ENCODE measurements at places on chromosomes 4 and X. TPM values are rescaled to one million over a fixed set of nuclear protein-coding genes. Genes with fewer than 3 reads are reported as not detected.

The RBM46 gene
- not detected for total RNA-seq

The MGARP gene
- total RNA-seq = 0.20 TPM

The RIPPLY1 gene
- total RNA-seq = not detected

The HSFX3 gene
- not detected for total RNA-seq

The FATE1 gene
- total RNA-seq = not detected

The MAGEA12 gene
- total RNA-seq = not detected

The MTHFD2L gene
- total RNA-seq = 6.5 TPM

The SSX2B gene
- not detected for total RNA-seq

The RTL9 gene
- not detected for total RNA-seq

The CTBP1 gene
- 193 TPM for total RNA-seq

The USP53 gene
- 6.1 TPM for total RNA-seq

The STS gene
- 1.7 TPM for total RNA-seq

The MAGEA4 gene
- total RNA-seq = not detected

The SOWAHB gene
- not detected for total RNA-seq

The SLIT2 gene
- total RNA-seq = not detected

The MAGED4 gene
- total RNA-seq = 0.32 TPM

The SRPX gene
- total RNA-seq = 1.2 TPM

The ATP10D gene
- 25.9 TPM for total RNA-seq

The RBMXL3 gene
- total RNA-seq = not detected

The PRR27 gene
- total RNA-seq = not detected

The MAGEC3 gene
- not detected for total RNA-seq

The CLGN gene
- 0.15 TPM for total RNA-seq

The APLN gene
- total RNA-seq = 0.14 TPM

The CFAP99 gene
- not detected for total RNA-seq

The SPANXN3 gene
- total RNA-seq = not detected

The MAGEB10 gene
- not detected for total RNA-seq

The FAM9C gene
- not detected for total RNA-seq

The RNF175 gene
- not detected for total RNA-seq

The SETD7 gene
- total RNA-seq = 10.8 TPM

The HERC6 gene
- 49.9 TPM for total RNA-seq

The PPP4R3C gene
- total RNA-seq = not detected

The LNX1 gene
- not detected for total RNA-seq

The MEPE gene
- total RNA-seq = not detected

The SFRP2 gene
- total RNA-seq = not detected

The STK32B gene
- not detected for total RNA-seq

The GLRB gene
- not detected for total RNA-seq

The ADH7 gene
- total RNA-seq = not detected

The GSX2 gene
- total RNA-seq = not detected

The TRO gene
- total RNA-seq = 3.6 TPM

Data from activated CD8-positive, alpha-beta memory T cell treated with anti-CD3 and anti-CD28 coated beads, Interleukin-2, amount 10 ng/mL, durations not matched to agents 7 days and 5 days (primary cell).